Stimulated activated CD4-positive, alpha-beta T cell treated with anti-CD3 and anti-CD28 coated beads, TNF-alpha, amount 100 ng/mL, for 24 hours (primary cell): ENCODE measurements at places on chromosomes 2 and 18.

DNA sequence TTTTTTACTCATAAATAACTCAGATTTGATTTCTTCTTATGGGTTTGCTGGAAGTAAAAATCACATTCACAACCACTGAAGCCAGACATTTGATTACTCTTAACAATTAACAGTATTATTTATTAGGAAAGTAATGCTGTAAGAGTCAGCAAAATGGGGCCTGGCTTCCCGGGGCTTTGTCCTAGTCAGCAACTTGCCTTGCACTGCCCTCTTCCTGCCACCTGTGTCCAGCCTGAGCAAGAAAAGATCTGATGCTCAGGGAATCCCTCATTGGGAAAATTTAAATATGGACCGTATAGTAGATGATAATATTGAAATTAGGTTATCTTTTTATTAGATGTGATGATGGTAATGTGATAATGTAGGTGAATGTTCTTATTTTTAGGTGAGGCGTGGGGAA, 30.8 kb upstream of the ACYP2 start:
- no peak for DNase-seq

GRCh38 chr2:186031229-186031628, 292.6 kb downstream of the FSIP2 start:
- DNase-seq: no peak

GRCh38 chr2:60555783-60556139, 2.3 kb upstream of the BCL11A start:
- no peak for DNase-seq

DNA sequence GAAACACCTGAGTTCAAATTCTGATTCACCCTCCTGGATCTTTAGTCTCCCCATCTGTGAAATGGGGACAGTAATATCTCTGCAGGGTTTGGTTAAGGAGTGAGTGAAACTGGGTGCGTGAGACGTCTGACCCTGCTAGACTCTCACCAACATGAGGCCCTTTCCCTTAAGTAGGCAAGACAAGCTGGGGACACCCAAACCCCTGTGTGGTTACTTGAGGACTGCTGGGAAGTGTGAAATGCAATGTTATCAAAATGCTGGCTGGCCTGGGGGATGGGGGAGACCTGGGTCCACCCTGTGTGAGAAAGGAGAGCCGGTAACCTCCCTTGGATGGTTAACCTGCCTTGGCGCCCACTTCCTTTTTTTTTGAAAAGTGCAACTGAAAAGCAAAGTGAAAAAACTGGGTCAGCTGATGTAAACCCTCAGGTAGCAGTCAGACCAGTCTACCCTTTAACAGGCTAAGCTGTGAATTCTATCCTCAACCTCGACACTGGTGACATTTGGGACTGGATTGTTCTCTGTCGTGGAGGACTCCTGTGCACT, 82.3 kb downstream of the INPP5D start:
- DNase-seq: no peak

DNA sequence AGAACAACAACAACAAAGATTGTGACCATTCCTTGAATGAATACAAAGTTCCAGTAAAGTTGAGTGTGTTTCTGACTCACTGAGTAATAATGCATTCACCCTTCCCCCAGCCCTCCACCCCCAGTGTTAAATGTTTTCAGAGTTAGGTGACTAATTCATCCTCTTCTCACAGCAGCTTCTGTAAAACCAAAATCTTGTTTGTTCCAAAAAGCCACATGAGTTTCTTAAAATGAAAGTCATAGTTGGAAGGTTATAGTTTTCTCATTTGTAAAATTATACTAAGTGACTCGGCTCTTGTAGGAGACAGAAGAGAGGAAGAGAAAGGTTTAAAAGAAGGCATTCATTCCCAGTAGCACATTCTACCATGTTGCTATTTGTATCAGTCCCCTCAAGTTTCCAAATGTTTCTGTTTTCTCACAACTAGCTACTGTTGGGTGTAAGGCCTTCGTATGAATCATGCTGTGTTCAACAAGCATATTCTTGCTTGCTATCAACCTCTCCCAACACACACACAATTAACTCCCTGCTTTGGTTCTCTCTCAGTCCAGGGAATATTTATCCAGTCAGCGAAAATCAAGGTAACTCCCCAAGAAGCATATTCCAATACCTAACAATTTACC, 75.3 kb downstream of the MBD2 start:
- DNase-seq: peak; percentile 54

DNA sequence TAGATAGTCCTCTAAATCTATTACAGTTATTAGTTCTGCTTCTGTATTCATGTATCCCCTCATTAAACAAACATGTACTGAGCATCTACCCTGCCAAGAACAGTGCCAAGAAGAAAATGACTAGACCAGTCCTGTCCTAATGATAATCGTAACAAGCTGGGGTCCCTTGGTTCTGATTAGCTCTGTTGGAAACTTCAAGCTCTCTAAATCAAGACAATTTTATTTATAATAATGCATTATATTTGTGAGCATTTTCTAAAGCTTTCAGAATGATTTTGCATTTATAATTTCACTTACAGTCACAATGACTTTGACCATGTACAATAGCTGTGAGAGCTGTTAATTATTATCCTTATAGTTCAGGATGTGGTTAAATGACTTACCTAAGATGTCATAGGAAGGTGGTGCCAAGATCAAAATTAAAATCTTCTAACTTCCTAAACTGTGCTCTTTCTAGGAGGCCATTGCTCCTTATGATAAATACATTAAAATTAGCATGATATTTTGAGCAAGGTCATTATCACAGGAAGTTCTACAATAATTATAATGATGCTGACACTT, 336.5 kb upstream of the SLC39A10 start:
- no peak for DNase-seq
